ENCODE measurements at places on chromosomes 12 and 14.

DNA sequence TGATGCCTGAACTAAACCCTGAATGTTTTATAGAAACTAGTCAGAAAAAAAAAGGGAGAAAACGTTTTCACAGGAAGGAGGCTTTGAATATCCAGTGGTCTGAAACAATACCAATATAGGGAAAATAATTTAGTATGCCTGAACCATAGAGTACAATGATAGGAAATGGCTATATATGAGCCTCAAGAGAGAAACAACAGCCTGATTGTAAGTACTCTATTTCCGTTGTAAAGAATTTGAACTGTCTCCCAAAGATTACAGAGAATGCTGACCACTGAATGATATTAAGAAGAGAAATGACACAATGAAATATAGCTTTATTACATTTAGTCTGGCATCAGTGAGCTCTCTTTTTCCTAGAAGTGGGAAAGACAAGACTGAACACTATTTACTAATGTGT, 5.5 kb upstream of the GABARAPL1 start:
- no peak for DNase-seq

DNA sequence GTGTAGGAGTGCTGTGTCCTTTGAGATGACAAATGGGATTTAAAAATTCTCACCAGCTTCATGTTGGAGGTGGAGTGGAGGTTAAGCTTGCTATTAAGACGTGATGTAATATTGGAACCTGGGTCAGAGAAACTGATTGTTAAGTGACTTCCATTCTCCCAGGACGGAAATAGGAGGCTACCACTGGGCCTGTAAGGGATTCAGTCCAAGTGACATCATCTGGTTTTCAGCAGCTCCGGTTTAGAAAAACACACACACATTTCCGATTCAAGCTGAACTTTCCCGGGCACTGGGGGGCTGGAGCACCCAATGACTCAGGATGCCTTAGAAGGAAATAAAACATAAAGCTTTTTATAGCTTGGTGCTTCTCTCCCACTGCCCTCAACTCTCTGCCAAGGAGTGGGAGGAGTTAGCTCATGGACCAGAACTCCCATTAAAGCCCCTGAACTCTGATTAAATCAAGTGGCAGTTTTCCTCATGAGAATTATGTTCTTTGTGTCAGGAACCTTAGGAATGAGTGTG, 12.4 kb downstream of the CALM1 start:
- no peak for DNase-seq

GRCh38 chr12:80445083-80445793, 1.2 kb downstream of the PTPRQ start:
- no peak for DNase-seq

DNA sequence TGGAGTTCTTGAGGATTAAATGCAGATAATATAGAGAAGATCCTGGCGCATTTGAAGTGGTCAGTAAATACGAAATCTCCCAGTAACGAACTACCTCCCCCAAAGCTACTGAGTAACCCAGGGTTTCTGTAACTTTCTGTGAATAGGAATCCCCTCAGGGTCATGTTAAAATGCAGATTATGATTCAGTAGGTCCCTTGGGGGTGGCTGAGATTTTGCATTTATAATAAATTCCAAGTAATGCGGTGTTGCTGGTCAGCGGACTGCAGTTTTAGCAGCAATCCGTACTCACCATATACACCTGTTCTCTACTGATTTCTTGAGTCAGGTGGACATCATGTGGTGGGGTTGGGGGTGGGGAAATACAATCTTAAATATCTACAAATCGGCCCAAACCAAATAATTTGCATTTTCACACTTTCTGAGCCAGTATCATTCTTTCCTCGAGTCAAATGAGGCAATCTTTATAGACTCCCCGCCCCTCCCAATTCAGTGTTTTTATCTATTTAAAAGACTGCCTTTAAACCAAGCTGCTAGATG, 868 bp downstream of the SPATA7 start:
- no peak for DNase-seq

- no peak for DNase-seq
Measured at GRCh38 chr12:111283521-111283920, 85.4 kb downstream of the PHETA1 start.

DNA sequence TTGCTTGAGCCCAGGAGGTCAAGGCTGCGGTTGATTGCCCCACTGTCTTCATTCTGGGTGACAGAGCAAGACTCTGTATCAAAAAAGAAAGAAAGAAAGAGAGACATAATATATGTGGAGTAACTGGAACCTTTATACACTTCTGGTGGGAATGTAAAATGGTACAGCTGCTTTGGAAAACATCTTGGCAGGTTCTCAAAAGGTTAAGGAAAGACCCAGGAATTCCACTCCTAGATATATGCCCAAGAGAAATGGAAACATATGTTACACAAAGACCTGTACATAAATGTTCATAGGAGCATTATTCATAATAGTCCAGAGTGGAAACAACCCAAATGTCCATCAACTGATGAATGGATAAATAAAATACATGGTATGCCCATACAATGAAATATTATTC, 7.2 kb downstream of the RBMS2 start:
- DNase-seq = no peak

DNA sequence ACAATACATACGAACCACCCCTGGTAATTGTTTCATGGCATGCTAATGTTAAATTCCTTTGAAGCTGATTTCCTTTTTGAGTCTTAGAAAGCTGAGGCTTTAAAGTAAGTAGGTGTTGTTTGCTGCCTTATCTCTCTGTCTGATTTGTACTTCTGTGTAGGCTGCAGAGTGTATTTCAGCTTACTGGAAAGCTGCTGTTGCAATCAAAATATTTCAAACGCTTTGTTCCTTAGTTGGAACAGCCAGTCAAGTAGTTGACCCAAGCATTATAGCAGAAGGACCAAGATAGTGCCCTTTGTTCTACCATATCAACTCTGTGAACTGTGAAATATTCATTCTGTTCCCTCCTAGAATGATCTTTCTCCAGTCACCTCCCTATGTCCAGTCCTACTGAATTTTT, 3.1 kb downstream of the PKP2 start:
- no peak for DNase-seq

- DNase-seq = peak; percentile 12
Measured at GRCh38 chr14:34981743-34982420, 910 bp upstream of the SRP54 start.

- DNase-seq = no peak
Measured at GRCh38 chr14:55274146-55274545, 2.9 kb downstream of the FBXO34 start.

DNA sequence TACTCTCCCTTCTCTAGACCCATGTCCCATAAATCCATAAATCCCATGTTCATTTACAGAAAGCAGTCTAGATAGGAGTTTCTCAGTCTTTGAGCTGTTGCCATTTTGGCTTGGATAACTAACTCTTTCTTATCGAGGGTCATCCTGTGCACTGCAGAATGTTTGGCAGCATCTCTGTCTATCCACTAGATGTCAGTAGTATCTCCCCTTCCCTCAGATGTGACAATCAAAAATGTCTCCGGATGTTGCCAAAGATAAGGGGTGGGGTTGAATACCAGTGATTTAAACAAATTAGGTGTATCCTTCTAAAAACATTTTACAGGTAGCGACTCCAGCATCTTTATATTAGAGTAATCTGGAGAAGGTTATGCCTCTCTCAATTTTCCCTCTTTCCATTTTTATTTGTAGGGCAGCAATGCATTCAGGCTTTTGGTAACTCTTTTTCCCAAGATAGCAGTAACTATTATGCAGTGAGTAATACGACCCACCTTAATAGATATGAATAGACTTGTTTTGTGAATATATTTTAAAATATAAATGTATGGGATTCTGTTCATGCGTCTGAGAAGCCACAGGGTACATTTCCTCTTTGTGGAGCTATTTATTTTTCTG, 100.7 kb downstream of the LRRK2 start:
- no peak for DNase-seq

DNA sequence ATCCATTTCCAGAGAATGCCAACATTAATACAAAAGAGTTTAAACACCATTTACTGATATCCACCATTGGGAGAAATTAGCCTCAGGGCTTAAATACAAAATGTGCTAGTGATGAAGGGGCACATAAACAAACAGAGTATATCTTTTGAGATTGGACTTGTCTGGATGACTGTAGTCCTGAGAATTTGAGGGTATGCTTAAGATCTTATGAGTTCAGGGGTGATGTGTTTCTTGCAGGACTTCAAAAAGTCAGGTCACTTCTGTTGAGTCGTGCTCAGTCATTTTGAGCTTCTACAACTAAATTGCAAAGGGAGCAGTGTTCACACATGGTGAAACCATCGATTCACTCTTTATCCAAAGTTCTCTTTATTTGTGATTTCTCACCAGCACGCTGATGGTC, 425.7 kb downstream of the ATP23 start:
- no peak for DNase-seq

GRCh38 chr12:29008786-29009185, 140.3 kb upstream of the FAR2 start:
- DNase-seq = no peak

- DNase-seq = no peak
Measured at GRCh38 chr14:42214981-42215491, 608.4 kb downstream of the LRFN5 start.

GRCh38 chr12:96177013-96177412, 17.2 kb upstream of the ELK3 start:
- DNase-seq = peak; percentile 68

Measured in stimulated activated CD8-positive, alpha-beta memory T cell treated with anti-CD3 and anti-CD28 coated beads, Interleukin-15, amount 100 ng/mL, for 48 hours (primary cell).